HS-5 (cell line): ENCODE measurements at places on chromosomes 12 and 14.

DNA sequence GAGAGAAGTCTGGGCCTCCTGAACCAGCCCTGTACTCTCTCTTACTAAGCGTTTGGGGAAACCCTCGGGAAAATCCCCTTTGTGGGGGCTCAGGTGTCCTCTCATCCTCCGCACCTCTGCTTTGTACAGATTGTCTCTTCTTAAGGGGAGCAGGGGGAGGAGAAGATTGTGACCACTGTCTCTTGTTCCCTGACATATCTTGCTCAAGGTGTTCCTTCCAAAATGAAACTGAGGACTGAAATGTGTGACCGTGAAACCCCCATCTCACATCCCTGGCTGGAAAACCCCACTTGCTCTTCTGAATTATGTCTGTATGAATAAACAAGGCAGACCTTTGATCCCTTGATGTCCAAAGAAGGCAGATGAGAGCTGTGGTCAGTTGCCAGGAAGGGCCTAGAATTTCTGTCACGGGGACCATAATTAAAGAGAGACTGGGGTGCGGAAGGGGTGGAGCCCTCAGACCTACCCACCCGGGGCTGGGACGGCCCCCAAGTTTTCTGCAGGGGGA is 369.8 kb downstream of the AACS start:
- no peak for DNase-seq

DNA sequence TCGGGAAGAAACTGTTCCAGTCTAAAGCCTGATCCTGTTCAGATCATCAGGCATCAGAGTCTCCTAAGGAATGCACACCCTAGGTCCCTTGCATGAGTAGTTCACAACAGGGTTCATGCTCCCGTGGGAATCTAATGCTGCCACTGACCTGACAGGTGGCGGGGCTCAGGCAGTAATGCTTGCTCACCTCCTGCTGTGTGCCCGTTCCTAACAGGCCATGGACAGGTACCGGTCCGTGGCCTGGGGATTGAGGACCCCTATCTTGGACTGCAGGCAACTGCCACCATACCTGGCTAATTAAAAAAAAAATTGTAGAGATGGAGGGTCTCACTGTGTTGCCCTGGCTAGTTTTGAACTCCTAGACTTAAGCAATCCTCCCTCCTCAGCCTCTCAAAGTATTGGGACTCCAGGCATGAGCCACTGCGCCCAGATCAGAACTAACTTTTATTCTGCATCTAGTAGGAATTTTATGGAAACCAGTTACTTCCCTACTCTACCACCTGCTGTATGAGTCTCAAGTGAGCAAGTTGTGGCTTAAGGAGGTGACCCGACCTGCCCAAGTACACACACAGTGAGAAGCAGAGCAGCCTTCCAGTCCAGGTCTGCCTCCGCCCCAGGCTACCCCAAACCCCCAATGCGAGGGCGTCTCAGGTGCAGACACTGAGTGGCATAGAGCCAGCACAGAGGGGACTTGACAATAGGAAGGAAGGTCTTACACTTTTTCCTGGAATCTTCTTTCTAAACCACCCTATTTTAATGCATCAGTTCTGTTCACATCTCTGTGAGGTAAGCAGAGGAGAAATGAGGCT is 2.5 kb upstream of the PAPLN start:
- DNase-seq, result no peak

DNA sequence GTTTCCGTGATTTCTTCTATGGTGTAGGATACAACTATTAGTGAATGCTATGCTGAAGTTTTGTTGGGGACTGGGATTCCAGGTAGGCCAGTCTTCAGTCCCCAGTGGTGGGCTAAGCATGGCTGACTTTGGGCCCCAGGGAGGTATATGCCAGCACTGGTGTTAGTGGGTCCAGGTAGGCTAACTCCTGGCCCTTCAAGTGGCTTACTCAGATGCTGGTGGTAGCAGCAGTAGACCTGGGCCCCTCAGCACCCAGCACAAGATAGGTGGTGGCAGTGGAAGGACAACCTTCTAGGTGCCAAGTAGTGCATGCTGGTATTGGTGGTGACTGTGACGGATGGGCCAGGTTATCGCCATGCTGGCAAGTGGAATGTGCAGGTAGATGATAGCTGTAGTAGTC is 955.1 kb downstream of the TMTC2 start:
- no peak for DNase-seq

DNA sequence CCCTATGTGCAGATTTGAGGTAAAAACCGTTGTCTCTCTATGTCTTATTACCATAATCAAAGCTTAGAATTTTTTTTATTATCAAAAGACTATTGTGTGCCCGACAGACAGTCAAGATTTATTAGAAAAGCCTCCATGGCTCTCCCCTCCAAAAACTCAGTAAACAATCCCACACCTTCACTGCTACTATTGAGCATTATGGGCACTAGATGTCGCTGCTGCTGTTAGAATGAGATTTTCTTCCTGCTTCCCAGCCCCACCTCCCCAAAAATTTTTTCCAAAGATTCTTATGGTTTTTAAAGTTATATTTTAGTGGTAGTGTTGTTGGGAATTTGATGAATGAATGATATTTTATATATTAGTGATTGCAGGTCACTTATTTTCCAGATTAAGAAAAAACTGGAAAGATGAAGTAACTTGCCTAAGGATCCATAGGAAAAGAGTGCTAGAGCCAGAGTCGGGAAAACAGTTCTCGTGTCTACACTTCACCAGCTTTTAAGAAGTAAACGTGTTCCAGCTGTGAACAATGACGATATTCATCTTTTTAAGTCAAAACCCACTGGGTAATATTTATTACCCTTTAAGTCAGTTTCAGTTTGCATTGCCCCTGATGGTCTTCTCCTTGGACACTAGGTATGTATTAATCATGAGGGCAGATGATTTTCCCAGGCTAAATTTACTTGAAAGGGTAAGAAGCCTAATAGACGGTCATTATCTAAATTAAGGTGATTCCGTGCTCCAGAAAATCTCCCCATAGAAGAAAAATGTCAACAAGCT is 12.2 kb upstream of the FOXG1 start:
- no peak for DNase-seq

- DNase-seq, result no peak
Measured at GRCh38 chr14:104993306-104993705, 7.7 kb downstream of the CLBA1 start.

DNA sequence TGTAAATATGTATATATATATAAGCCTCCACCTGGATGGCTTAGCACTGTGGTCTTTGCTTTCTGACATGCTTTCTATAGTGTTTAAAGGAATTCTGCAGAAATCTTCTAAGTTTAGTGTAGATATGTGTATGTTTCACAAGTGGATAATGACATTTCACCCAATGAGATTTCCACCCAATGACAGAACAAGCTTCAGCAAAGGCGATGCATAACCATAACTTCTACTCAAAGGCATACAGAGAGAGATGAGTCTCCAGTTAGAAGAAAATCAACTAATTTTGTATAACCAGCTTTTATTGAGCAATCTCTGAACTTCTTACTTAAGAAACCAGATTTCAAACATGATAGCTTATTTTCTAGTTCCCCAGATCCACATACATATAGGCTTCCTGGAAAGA is 134.0 kb downstream of the DYRK2 start:
- no peak for DNase-seq

DNA sequence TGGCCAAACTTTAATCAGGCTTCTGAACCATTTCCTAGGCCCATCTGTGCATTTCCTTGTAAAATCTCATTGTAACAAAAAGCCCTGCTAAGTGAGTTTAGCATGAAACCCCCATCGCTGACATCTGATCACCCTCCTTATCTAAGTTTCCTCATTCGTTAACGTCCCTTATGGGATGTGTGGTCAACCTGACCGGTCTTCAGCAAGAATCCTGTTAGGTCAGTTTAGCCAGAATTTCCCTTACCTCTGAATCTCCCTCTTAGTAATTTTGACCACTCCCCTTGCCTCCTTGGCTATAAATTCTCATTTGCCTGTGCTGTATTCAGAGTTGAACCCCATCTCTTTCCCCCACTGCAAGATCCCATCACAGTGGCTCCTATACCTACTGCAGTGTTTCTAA is 239.3 kb downstream of the RMST start:
- DNase-seq, result no peak
